ENCODE measurements at places on chromosomes 7 and 10.

GRCh38 chr7:32048970-32049491 is 21.2 kb downstream of the PDE1C start:
- peak; percentile 41 for DNase-seq

- DNase-seq: no peak
Observed at GRCh38 chr10:82683945-82684344, 809.0 kb downstream of the NRG3 start.

GRCh38 chr10:127148066-127148932 is 48.1 kb downstream of the INSYN2A start:
- DNase-seq: peak; percentile 78

- DNase-seq: no peak
Observed at GRCh38 chr10:54434782-54435181, 366.2 kb downstream of the PCDH15 start.

- no peak for DNase-seq
Observed at GRCh38 chr7:77425101-77426051, 9.2 kb upstream of the GSAP start.

- DNase-seq: peak; percentile 75
Observed at GRCh38 chr10:78688230-78688900, 380.4 kb upstream of the ZMIZ1 start.

DNA sequence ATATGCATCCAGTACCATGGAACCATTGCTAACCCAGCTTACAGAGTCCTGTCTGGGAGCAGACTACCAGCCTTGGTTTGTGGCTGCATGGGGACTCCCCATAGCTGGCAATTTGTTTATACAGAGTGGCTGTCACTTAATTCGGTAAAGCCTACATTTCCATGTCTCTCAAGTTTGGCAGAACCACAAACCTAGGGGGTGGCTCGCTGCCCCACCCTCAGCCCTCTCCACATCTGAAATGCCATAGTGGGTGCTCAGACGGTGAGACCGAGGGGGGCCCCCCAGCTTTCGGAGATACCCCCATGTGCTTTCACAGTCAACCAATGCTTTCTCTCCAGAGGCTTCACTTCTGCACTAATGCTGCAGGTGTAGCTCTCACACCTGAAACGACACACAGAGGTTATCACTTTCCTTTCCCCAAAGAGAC is 75.5 kb upstream of the KAT6B start:
- DNase-seq: no peak

DNA sequence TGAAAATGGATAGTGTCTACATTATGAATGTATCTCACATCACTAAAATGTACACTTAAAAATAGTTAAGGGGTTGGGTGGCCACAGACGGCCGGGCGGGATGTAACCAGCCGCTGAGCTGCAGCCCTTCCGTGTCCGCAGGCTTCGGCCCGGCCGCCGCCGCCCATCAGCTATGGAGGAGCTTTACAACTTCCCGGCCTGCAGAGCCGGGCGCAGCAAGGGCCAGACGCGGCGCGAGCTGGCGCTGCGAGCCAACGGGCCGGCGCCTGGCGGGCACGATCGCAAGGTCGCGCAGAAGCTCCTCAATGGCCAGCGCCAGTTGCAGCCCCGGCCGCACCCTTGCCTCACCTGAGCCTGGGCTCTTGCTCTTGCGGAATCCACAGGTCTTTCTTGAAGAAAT is 69.1 kb downstream of the KMT2C start:
- no peak for DNase-seq

GRCh38 chr10:11828682-11829284 is 5.6 kb downstream of the PROSER2 start:
- no peak for DNase-seq

- no peak for DNase-seq
Observed at GRCh38 chr7:115352375-115352774, 430.5 kb downstream of the MDFIC start.

GRCh38 chr7:5564894-5565293 is 141.3 kb upstream of the TNRC18 start:
- peak; percentile 69 for DNase-seq

GRCh38 chr7:17976952-17977351 is 36.7 kb upstream of the SNX13 start:
- no peak for DNase-seq

DNA sequence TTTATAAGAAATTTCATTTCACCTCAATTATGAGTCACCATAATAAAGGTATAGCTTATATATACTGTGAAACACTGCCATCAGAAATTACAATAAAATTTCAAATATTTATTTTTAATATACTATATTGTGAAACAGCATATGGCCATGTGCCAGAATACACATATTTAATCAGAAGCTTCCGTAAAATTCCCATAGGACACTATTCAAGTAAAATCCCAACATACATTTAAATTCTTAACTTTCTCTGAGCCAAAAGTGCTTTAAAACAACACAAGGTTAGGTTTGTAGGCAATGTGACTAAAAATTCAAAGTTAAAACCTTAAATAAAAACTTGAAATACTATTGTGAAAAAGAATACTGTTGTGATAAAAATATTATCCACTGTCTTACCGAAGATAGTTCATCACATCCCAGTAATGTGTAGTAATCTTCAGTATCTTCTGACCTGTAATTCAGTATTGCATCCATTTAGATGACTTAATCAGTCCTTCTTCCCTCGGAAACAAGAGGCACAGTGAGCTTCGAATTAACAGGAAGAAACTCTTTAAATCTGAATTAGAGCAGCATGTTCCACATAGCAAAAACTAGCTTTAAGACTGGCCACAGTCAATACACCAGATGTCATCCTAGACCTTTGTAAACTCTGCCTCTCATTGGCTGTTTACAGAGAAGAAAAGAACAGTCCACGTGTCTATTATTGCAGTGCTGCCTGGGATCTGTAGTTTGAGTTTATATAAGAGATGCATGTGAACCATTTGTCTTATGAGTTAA is at the start of gene DNAJC12:
Gene DNAJC12, minus strand, starts transcription at position 648 of the 774 bp plus-strand sequence. Its CDS starts 177 bp downstream, at position 471.
- DNase-seq: peak; percentile 40

- no peak for DNase-seq
Observed at GRCh38 chr7:142873281-142873784, 12.2 kb downstream of the TRPV6 start.

- peak; percentile 33 for DNase-seq
Observed at GRCh38 chr10:69567920-69568319, 5.3 kb downstream of the NEUROG3 start.

GRCh38 chr7:148633761-148634160 is 43.2 kb downstream of the C7orf33 start:
- no peak for DNase-seq

DNA sequence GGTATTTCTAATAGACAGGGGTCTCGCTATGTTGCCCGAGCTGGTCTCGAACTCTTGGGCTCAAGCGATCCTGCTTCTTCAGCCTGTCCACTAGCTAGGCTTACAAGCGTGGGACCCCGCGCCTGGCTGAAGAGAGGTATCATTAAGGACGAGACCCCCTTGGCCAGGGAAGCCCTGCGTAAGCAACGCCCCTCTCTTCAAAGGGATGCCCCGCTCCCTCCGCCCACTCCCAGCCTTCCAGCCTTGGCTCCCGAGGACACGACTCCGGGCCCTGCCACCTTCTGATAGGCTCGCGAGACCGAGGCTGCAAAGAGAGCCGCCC is 220 bp upstream of the ZKSCAN5 start:
- no peak for DNase-seq

DNA sequence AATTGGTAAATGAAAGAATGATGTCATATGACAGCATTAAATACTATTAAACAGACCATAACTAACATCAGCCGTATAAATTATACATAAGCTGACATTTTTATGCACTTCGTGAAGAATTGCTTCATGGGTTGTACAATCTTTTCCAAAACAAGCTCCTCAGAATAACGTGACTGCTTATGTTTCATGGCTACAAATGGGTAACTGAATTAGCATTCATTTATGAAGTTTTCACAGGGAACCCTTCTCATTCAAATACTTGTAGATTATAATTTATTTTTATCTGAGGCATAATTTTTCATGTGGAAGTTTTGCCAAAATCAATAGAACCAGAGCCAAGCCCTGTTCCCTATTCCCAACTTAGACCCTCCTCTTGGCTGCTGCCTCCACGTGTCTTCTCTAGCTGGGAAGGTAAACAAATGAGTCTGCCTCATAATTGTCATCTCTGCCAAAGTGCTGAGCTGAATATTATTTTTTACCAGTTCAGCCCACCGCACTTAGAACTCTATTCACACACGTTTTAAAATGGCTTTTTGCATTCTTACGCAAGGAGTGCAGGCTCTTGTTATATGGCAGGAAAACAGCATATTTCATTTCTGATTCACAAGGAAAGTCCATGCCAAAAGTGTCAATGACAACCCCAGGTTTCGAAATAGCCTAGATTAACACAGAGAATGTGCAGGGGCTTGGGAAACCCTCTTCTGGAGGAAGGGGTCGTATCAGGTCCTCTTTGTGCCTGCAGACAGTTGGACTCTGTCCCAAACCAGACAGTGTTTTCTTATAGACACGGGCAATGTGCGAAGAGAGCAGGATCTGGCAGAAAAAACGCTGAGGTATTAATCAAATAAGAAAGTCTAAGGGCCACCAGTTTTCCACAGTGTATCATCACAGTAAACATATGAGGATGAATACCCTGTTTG is 370.7 kb upstream of the MGMT start:
- no peak for DNase-seq

DNA sequence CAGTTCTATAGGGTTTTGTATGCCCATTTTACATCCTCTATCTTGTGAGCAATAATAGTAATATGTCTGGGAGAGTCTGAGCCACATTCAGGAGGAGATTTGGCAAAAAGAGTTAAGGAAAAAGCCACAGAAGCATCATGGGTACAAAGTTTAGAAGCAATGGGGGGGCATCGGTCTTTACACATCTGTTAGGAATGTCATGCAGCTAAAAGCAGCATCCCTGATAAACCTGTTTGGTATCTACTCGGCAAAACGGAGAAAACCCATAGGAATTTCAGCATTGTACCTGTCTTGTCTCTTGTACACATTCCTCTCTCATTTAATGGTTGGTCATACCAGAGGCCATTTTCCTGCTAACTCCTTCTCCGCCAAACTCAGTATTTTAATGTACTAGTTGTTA is 12.5 kb upstream of the HERPUD2 start:
- DNase-seq: no peak

GRCh38 chr7:17176371-17177032 is 122.0 kb upstream of the AHR start:
- DNase-seq: no peak

- no peak for DNase-seq
Observed at GRCh38 chr10:34670081-34670480, 145.0 kb downstream of the PARD3 start.

DNA sequence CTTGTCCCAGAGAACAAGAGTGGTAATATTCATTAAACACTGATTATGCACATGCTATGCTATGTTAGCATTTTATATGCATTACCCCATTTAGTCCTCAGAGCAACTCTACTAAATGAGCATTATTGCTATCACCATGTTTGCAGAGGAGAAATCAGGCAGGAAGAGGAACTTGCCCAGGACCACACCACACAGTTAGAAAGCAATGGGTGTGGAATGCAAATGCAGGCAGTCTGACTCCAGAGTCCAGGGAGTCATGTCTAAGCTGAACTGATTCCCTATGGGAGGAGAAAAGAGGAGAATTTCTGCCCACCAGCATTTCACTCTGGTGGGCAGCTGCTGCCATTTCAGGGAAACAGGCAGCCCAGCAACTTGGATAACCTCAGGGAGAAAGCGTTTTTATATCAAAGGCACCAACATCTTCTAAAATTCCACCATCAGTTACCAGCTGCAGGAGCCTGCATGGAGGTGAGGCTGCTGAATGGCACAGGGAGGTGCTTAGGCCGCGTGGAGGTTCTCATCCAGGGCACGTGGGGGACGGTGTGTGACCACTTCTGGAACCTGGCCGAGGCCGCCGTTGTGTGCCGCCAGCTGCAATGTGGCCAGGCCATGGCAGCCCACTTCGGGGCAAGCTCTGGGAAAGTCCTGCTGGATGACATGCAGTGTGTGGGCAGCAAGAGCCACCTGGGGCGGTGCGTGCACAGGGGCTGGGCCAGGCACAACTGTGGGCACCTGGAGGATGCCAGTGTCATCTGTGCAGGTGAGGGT is 68.2 kb upstream of the C10orf120 start:
- no peak for DNase-seq

- DNase-seq: no peak
Observed at GRCh38 chr7:54343511-54343910, 198.7 kb upstream of the VSTM2A start.

DNA sequence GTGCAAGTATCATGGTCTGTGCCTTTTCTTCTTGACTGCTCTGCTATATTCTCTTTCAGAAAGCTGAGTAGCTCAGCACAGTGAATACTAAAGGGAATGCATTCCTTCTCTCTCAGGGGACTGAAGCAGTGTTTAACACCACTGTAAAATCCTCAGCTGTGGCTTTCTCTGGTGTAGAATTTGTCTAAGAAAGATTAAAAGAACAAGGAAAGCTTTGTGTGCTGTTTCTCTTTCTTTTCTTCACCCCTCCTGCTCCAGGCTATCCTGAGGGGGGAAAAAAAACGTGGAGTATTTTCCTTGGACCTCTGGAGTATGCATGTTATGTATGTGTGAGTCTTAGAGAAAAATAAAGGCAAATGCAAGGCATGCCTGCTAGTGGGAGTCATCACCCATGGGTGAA is 383.9 kb downstream of the AUTS2 start:
- DNase-seq: no peak

DNA sequence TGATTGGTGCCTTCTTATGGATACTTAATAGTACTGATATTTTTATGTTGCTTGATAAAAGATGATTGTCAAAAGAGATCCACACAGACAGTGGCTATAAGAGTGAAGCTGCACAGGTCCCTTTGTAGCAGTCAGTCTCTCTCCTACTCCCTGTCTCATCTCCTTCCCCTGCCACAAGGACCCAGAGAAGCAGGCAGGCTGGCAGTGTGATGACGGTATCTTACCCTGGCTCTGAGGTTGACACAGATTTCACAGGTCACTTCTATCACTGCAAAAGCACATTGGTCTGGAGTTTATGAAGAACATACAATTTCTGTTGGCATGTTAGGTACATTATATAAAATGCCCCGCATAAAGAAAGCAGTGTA is 64.4 kb upstream of the AHR start:
- DNase-seq: no peak

DNA sequence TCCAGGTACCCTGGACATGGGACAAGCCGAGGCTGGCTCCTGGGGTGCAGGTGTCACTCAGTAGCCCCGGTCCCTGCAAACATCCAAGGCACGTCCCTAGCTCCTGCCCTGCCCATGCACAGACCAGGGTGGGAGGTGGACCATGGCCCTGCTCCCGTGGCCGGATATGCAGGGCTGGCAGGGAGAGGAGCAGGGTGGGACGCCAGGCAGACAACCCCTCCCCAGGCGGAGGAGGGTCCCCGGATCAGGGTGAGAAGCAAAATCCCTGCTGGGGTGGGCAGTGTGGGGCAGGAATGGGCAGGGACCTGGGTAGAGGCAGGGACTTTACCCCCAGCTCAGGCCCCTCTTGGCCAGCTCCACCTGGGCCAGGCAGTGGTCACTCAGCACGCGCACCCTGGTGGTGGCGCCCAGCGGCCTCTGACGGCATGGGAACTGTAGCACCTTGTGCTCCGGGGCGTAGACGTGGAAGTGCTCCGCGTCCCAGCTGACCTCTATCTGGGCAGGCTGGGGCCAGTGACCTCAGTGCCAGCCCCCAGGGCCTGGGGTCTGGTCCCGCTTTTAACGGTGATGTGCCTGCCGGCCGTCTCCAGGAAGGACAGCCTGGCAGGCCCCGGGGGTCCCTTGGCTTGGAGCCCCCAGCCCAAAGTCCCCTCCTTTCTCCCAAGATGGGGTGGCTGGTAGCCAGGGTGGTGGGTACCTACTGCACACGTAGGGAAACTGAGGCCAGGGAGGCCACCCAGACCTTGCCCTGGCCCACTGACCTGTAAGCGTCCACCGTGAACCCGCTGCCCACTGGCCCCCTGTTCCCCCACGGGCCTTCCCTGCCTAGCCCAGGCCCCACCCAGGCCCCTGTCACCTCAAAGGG is 1.2 kb downstream of the GRIFIN start:
- DNase-seq: no peak

Measured in Caki2 (cell line).